ENCODE measurements at places on chromosomes 4 and X.

GRCh38 chrX:29587107-29587506 lies 628.3 kb upstream of the MAGEB2 start:
- no peak for DNase-seq

- DNase-seq = no peak
Observed at GRCh38 chr4:25320773-25321172, 8.2 kb downstream of the ZCCHC4 start.

DNA sequence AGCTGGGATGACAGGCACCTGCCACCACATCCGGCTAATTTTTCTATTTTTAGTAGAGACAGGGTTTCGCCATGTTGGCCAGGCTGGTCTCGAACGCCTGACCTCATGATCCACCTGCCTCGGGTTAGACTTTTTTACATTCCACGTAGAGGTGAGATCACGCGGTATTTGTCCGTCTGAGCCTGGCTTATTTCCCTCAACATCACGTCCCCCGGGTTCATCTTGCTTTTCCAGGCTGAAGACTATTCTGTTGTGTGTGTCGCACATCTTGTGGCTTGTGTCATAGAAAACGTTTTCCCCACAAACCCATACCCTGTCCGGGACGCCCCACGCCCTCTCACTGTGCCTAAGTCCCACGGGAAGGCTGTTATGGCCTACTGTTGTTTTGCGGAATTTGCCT lies 185.3 kb downstream of the CRLF2 start:
- no peak for DNase-seq

DNA sequence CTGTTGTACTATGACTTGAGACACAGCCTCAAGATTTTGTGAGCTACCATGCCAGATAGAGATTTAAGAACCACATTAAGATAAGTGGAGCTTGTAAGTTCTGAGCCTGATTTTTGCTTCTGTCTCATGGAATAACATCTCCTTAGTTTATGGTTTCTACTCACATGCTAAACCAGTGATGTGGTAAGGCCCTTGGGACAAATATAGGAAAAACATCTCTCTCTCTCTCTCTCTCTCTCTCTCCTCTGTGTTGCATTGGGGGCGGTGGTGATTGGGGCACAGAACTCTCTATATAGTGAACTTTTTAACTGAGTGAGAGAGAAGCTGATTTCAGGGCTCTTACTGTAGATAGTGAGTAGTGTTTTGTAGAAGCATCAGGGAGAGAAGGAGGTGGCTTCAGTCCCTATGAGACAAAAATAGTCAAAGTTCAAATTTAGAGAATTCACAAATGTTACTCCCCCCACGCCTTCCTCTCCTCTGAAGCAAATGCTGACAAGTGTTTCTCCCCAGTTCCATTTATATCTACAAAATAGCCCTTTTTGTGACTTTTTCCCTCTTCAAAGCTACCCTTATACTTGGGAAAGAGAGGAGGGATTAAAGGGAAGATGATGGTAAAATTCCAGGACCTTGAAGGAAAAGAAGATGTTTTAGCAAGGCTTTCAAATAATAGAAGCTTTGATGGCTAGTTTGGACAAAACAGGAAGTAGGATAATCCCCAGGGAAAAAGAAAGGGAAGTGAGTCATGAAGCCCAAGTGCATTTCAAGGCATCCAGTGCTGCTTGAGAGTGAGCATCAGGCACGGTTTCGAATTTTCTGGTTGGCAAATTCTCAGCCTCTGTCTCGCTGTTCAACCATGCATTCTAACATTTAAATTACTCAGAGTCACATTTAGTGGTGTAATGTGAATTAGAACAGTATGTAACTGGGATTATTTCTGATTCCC lies 134.3 kb upstream of the AP1S2 start:
- no peak for DNase-seq

GRCh38 chrX:9117851-9118250 lies 83.9 kb upstream of the FAM9B start:
- DNase-seq = no peak

GRCh38 chr4:85979276-85979675 lies 380.6 kb downstream of the MAPK10 start:
- no peak for DNase-seq

DNA sequence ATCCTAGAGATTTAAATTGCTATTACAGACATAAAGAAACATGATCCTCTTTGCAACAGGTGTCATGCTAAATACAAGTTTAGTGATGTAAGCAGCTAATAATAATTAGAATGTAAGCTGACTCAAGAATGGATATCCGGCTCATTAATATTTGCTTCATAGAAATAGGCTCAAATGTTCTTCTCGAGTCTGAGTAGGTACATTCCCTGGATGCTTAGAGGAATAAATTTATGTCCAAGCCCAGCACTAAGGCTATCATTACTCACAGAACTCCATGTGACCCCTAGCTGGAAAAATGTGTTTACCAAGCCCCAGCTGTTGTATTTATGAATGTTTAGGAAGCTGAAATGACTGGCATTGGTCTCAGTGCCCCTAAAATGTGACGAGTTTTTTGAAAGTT lies 87.6 kb upstream of the TSPAN7 start:
- no peak for DNase-seq

DNA sequence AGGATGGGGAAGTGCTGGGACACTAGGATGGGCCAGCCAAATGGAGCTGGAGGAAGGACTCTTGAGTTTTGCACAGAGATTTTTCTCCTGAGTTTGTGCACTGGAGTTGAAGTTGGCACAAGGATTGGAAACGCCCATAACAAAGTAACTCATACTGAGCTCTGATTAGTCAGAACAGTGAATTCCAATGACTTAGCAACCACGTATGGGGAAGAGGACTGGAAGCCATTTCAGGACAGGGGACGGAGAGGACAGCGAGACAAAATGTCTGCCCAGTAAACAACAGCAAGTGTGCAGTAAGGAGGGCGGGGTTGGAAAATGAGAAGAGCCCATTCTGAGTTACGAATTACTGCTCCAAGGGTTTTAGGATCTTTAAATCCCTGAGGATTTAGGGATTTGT lies 5.9 kb downstream of the RIPPLY1 start:
- DNase-seq = no peak

- no peak for DNase-seq
Observed at GRCh38 chr4:15691346-15692135, 9.9 kb downstream of the FAM200B start.

- no peak for DNase-seq
Observed at GRCh38 chr4:137678796-137679195, 146.5 kb upstream of the PCDH18 start.

- DNase-seq = no peak
Observed at GRCh38 chrX:107748506-107748905, 27.1 kb downstream of the TSC22D3 start.

GRCh38 chrX:51779306-51779705 lies 36.1 kb downstream of the GSPT2 start:
- DNase-seq = no peak

DNA sequence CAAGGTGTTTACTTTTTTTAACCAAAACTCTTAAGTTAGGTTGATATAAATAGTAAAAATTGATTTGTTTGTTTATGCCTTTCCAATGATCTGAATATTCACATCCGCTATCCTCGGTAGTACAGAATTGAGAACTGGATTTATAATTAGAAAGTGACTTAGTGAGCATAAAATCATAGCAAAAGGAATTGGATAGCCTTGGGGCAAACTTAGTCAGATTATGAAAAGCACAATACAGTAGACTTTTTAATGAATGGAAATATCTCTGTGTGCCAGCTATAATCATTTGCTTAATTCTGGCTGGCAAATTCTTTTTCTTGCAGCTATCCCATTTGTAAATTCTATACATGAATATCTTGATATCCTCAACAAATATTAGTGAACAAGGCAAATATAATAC lies 713.5 kb downstream of the ADGRL3 start:
- no peak for DNase-seq

- DNase-seq = no peak
Observed at GRCh38 chr4:3353752-3354454, 61.1 kb downstream of the RGS12 start.
